ENCODE measurements at places on chromosomes 16 and 17.

- peak; percentile 27 for DNase-seq
Measured at GRCh38 chr16:20740007-20740883, 1.4 kb downstream of the THUMPD1 start.

DNA sequence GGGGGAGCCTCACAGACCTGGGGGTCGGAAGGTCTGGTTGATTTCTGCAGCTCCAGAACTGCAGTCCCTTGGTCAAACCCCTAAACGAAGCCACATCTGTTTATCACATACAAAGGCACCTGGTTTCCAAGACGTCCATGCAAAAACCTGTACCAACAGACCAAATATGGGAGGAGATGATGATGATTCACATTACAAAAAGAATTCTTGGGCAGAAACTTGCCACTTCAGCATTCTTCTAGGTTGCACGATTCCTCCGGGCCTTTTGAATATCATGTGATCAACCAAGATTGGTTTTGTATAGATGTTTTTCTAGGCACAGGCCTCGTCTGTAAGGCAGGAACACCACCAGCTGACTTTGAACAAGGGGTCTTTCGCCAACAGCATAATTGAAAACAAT is 466.3 kb downstream of the SOX9 start:
- DNase-seq = no peak

DNA sequence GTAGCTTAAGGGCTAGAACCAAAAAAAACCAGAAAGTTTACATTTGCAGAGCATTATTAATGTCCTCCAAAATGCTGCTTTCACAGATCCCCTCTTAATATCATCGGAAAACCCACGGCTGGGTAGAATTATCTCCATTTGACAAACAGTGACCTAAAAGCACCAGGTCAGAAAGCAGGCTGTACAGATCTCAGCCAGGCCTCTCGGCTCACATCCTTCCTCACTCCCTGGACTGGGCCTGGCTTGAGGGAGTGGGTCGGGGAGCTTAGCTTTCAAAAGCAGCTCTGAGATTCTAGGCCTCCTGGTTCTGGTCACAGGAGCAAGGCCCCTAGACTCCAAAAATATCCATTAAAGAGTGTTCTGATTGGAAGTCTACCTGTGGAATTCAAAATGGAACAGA is 9.1 kb upstream of the SLC12A3 start:
- no peak for DNase-seq

- peak; percentile 38 for DNase-seq
Measured at GRCh38 chr17:75487351-75488070, 27.8 kb downstream of the CASKIN2 start.

DNA sequence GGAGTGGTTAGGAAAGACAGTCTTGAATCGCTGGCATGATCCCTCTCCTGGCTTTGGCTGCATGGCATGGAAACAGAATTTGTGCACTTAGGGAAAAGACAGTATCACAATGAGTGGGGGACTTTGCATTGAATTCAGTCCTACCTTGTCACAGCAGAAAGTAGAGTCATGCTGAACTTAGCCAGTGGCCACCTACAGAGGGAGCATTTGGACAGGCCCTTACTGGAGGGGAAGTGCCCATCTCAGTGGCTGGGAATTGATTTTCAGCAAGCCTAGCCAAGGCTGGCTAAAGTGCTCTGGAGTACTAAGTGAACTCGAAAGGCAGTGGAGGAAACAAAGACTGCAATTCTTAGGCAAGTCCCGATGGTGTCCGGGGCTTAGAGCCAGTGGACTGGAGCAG is 364.3 kb upstream of the TOM1L1 start:
- no peak for DNase-seq

DNA sequence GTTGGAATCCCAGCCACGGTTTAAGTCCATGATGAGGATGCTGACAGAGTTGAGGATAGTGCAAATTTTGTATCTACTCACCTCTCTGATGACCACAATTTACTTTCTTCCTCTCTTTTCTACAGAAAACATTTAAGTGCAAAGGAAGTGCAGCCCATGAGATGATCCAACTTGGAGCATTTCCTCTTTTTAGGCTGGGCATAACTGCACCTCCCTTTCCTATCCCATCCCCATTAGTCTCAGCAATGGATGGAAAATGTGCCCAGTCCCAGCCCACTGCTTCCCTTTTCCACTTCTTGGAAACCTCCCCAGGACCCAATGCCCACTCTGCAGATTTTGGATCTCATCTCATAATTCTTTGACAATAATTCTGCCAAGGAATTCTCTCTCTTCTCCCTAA is 16.6 kb upstream of the CCL8 start:
- DNase-seq = no peak

- DNase-seq = no peak
Measured at GRCh38 chr16:11547118-11547916, 39.4 kb downstream of the LITAF start.

DNA sequence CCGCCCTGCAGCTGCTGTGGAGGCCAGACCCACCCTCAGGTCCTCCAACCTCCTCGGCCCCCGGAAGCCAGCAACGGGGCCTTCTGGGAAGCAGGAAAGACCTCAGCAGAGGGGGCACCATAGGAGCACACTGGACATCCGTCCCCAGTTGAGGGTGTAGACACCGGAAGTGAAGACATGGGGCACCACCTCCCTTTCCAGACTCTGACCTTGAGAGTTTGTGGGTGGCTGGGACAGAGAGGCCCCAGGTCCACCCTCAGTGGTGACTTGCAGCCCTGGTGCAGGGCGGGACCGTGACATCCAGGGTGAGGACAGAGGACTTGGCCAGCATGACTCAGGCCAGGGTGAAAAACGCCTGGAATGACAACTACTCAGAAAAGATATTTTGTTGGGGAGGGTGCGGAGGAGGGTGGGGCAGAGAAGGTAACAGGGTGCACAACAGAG is 19.9 kb downstream of the CEP295NL start:
- no peak for DNase-seq

- no peak for DNase-seq
Measured at GRCh38 chr16:14240219-14240843, 169.2 kb downstream of the MRTFB start.

DNA sequence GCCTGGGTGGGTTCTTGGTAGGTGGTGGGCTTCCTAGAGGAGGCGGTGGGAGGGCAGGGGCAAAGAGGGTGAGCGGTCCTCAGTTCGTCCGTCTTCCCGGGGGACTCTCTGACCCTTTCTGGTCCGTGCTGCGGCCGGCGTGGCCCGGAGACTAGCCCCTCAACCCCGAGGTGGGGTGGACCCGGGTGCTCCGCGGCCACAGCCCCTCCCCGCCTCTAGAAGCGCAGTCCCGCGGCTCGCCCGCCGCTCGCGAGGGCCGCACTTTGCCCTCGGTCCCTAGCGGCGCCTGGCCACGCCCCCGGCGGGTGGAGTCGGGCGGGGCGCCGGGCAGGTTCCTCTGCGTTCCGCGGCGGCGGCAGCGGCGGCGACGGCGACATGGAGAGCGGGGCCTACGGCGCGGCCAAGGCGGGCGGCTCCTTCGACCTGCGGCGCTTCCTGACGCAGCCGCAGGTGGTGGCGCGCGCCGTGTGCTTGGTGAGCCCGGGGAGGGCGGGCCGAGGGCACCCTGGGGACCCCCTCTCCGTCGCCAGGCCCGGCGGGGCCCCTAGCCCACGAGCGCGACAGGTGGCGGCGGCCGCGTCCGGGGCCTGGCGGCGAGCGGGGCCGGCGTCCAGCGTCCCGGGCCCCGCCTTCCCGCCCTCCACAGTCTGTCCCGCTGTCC is at the start of gene SYNGR2:
TSS of gene SYNGR2 (plus strand) at position 340 of the 661 bp plus-strand sequence. CDS start at position 376, 36 bp downstream.
- DNase-seq = peak; percentile 86

- peak; percentile 14 for DNase-seq
Measured at GRCh38 chr17:74569020-74570003, 2.0 kb upstream of the CD300H start.

GRCh38 chr16:3607161-3607560 is 4.2 kb downstream of the SLX4 start:
- no peak for DNase-seq

GRCh38 chr17:81381632-81382577 is 13.4 kb upstream of the BAHCC1 start:
- DNase-seq = peak; percentile 50

DNA sequence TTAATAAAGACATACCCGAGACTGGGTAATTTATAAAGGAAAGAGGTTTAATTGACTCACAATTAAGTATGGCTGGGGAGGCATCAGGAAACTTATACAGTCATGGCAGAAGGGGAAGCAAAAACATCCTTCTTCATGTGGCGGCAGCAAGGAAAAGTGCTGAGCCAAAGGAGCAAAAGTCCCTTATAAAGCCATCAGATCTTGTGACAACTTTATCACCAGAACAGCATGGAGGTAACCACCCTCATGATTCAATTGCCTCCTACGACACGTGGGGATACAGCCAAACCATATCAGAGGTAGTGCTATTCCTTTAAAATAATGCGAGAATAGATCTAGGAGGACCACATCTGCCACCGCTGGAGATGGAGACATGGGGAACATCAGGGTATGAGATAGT is 9.0 kb downstream of the C16orf54 start:
- no peak for DNase-seq

DNA sequence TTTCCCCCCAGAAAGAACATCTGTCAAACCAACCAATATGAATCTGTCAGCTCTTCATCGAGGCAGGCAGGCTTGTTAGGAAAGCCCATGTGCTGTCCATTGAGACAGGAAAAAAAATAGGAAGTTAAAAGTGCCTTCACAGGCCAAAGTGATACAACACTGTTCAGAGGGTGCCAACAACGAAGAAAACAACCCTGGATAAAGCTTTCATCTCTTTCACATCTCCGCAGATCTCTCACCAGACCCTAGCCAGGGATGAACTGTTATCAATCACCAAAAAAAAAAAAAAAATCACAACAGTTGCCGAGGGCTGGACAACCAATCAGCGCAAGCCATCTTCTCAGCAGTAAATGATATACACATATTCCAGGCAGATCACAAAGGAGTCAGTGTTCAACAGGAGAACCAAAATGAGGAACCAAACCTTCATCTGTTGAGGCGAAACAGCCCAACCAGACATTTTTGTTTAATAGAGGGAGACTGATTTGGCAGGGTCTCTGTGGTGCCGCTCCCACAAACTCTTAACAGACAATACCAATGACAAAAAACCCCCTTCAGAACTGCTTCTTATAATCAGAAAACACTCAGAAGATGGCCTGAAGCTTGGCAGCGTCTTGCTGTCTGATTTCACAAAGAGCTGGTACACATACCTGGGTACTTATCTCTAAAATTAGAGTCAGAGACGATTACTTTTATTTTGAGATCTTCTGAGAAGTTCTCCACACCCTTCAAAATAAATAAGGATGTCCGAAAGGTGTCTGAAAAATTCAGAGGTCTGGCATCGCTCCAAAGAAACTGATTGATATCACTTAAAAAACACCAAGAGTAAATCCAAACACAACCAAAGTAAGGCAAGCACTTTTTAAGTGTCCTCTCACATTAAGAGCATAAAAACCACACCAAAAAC is 1.8 kb downstream of the MAP3K14 start:
- peak; percentile 65 for DNase-seq

- no peak for DNase-seq
Measured at GRCh38 chr16:79264237-79265109, 336.1 kb downstream of the MAF start.

DNA sequence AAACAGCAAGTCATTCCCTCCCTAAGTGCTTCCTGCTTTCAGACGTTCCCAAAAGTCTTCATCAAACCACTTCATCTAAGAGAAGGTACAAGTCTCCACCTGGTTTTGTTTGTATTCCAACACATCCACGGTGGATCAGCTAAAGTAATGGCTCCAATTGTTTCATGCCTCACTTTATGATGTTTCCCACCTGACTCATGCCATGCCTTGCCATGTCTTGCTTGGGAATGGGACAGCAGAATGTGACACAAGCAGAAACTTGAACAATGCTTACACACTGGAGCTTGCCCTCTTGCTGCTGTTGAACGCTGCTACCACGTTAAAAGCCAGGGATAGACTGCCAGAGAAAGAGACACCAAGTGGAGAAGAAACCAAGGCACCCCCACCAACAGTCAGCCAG is 43.8 kb downstream of the MYH10 start:
- no peak for DNase-seq

- no peak for DNase-seq
Measured at GRCh38 chr16:85563515-85564276, 49.4 kb upstream of the GSE1 start.

DNA sequence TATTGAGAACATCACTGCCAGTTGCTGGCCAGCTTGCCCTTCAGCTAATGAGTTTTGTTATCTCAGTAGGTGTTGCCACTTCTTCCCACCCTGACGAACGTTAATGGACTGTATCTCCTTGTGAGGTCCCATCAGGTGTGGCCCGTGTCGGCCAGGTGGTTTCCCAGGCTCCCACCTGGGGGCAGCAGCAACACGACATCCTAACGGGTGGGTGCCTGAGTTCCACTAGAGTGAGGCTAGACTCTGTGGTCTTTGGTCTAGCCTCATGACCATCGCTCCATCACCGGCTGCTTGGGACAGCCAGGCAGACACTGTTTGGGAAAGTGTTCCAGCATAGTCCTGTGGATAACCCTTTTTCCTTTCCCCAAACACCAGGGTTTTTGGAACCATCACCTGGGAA is 45.6 kb upstream of the LCMT1 start:
- no peak for DNase-seq

DNA sequence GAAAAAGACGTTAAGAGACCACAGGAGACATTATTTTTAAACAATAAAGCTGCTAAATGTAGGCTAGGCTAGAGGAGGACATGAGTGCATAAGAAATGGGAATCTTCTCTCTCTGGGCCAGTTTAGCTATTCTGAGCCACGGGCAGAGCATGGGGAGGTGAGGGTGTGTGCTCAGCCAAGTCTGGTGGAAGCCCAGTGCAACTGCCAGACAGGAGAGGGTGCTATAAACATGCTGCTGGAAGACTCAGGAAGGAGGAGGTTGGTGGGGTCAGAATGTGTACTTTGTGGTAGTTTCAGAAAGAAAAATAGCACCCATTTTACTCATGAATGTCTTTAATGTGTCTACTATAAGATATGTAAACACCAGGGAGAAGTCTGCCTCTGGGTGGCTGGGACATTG is 5.9 kb upstream of the SDK2 start:
- no peak for DNase-seq

DNA sequence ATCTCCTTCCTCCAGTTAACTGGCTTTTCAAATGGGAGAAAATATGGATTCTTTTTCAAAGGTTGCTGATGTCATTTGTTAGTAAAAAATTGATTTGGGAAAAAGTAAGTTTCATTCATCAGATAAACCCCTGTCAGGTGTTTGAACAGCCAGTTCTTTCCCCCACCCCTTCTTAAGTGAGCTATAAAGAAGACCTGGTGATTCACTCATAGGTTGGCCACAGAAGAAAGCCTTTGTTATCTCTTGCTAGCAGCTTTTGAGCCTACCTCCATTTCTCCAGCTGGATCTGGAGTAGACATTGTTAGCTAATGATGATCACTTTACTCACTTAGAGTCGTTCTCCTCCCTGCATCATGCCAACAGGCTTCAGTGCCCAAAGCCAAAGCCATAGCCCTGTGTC is 63.0 kb downstream of the NLK start:
- no peak for DNase-seq

Data from CD4-positive, alpha-beta T cell treated with Interleukin-2 at 100 ng/mL for 4 hours (primary cell).